ENCODE measurements at places on chromosomes 6 and 20.
A peak's percentile ranks its signal among the peaks of the same experiment; 100 is the strongest.

DNA sequence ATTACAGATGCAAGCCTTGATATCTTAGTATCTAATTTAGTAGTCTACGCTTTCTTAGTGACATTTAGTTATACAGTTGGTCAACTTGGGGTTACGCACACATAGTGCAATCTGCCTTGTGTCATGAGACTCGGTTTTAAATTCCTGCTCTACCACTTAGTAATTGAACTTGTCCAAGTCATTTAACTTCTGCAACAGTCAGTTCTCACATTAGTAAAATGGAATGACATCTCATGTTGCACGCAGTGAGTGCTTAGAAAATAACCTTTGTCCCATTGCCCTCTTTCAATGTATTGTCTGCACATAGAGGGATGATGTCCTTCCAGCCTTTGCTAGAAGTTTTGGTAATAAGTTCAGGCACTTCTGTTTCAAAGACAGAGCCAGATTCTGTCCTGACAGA lies 48.6 kb downstream of the TMEM170B start:
- no peak for DNase-seq

DNA sequence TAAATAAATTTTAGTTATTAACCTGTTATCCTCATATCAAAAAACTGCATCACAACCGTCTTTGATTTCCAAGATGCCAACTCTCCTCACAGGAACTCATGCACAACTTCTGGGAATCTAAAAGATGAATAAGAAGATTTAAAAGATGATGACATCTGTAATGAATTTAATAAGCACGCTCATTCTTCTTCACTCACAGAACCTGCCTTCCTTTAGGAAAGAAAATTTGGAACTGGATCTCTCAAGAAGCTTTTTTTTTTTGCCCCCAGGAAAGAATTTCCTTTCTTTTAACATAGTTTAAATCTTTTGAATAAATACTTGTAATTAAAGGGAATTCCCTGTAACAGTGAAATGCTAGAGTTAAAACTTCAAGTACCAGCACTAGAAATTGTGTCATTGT lies 161.5 kb downstream of the HIVEP2 start:
- no peak for DNase-seq

DNA sequence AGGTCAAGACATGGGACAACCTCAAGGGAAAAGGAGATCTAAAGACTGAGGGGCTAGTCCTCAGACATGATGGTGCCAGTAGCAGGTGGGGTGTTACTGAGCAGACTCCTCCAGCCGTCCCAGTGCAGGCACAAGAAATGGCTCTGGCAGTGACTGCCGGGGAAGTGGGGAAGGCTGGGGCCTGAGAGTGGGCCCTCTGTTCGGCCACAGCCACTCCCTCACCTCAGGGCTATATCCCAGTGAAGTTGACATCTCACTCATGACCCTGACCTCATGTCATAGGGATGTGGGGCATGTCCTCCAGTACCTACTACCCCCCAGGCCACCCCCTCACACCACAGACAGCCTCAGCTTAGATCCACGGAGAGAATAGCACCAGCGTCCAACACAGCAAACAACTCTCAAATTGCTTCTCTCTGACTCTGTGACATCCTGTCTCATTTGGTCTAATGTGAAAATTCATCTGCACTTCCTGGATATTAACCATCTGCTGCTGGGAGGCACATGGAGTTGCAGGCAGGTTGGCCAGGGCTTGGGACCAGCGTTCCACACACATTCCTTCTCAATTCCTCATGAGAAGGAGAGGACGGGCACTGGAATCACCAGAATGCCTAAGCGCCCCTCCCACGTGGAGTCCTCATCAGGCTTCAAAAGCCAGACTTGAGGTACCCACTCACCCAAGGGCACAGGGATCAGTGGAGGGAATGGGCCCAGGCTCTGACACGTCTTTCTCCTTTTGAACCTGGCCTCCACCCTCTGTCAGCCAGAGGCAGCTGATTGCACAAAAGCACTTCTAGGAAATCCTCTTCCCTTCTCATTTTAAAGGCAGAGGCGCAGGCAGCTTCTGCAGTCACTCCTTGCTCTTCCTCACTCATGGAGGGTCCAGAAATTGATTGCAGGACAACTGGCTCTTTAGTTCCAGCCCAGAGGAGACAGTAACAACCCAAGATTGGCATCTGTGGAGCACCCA lies 163.6 kb upstream of the CST7 start:
- DNase-seq: no peak

DNA sequence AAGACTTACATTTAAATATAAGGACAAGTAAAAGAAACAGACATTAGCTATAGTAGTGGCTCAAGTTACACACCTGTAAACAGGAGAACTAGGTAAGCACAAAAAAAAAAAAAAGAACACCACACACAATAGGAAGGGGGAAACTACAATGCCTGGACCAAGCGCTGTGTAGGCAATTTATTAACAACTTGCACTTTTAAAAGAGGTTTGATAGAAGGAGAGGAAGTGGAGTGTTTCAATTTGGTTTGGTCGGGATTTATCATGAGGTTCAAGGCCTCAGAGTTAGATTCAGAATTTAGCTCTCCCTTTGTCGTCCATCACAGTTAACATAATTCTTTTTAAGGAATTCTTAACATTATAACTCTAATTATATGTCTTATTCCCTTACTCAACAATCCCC lies 1.1 kb upstream of the USP49 start:
- DNase-seq: no peak

- DNase-seq: peak; percentile 80
Measured at GRCh38 chr6:167279766-167280446, 11.2 kb upstream of the UNC93A start.

DNA sequence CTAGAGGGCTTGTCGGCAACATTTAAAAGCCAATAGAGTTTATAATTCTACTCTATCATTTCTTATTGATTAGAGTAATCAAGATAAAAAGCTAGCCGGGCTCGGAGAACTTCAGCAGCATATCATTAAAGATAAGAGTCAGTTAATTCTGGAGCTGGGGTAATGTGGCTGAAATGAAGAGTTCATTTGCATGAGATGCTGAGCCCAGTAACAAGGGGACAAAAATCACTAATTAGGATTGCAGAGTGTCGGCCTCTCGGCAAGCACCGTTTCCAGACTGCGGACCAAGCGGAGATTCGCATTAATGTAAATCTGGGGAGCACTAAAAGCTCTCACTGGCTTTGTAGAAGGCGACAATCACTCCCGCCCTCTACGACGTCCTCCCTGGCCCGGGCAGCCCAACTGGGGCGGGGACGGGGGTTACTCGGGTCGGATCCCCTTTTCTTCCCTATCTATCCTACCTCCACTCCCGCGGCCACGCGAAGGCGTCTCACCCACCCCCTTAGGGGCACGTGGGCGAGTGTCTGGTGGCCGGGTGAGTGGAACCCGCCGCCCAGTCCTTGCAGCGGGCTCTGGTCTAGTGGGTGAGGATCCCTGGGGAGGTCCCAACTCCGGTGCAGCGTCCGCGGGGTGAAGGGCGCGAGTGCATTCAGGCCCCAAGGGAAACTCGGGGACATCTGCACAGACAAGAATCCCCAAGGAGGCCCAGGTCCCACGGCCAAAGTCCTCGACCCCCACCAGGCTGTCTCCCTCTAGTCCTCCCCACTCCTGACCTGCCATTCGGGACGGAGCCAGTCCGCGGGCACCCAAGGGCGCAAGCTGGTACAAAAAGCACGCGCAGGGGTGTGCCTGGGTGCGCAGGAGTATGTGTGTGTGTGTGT lies 42.2 kb upstream of the OSTM1 start:
- no peak for DNase-seq

GRCh38 chr20:6665161-6665560 lies 102.3 kb upstream of the BMP2 start:
- DNase-seq: no peak

DNA sequence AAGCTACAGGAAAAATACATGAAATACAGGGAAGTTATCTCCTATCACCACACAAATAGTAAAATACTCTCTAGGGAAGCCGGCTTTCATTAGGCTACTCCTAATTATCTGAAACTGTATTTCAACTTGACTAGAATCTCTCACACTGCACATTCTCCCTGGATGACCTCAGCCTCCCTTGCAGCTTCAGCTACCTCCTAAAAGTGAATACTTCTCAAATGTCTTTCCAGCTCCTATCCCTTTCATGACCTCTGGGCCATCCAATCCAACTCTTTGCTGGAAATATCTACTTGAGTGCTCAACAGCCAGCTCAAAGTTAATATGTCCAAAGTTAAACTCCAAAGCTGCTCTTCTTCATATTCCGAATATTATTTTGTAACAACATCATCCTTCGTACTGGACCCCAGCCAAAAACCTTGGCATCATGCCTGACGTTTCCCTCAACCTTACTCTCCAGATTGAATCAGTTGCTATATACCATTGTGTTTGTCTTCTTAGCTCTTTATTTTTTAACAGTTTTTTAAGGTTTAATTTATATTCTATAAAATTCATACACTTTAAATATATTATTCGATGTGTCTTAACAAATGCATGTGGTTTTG lies 29.4 kb upstream of the KIF6 start:
- DNase-seq: no peak

DNA sequence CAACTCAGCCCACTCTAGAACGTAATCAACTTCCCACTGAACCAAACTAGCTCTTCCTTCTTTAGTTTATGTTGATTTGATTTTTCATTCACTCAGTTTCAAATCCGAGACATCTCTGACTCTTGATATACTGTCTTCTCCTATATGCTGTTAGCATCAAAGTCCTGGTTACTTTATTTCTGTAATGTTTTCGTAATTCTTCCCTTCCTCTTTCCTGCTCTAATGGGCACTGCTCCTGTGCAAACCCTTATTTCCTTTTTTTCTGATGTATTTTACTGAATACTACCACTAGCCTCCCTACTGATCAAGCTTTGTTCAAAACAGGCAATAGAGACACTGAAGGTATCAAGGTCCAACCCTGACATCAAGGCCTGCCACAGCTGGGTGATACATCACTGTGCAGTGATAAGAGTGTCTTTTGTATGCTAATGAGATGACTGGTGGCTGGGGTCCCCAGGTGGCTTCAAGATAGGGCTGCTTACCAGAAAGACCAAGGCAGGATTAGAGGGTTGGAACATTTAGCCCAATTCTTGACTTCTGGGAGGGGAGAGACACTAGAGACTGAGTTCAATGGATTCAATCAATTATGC lies 95.2 kb downstream of the KIF13A start:
- no peak for DNase-seq

DNA sequence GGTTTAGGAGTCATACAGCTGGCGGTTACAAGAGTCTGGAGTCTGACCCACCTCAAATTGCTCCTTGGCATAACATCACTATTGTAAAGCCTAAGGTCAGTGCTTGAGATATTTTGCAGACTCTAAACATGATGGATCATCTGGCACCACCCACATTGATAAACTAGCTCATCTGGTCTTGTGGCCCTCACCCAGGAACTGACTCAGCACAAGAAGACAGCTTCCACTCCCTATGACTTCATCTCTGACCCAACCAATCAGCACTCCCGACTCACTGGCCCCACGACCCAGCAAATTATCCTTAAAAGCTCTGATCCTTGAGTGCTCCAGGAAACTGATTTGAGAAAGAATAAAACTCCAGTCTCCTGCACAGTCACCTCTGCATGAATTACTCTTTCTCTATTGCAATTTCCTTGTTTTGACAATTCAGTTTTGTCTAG lies 115.9 kb downstream of the CD24 start:
- DNase-seq: no peak

GRCh38 chr20:45963059-45964005 lies 8.7 kb downstream of the ZNF335 start:
- DNase-seq: peak; percentile 68

DNA sequence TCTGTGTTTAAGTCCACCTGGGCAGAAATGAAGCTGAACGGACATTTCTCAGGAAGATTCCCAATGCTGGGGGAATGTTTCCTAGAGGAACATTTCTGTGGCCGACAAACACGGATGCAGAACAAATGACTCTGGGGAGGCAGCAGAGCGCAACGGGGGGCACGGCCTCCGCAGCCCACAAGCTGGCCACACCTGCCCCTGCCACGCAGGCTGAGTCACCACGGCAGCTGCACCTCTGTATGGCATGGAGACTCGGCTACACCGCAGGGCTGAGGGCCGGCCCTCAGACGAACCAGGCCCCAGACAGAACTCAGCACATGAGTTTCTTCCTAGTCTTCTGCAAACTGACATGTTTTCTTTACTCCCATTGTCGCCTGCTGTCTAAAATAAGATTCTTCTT lies 10.0 kb upstream of the PRR18 start:
- no peak for DNase-seq

DNA sequence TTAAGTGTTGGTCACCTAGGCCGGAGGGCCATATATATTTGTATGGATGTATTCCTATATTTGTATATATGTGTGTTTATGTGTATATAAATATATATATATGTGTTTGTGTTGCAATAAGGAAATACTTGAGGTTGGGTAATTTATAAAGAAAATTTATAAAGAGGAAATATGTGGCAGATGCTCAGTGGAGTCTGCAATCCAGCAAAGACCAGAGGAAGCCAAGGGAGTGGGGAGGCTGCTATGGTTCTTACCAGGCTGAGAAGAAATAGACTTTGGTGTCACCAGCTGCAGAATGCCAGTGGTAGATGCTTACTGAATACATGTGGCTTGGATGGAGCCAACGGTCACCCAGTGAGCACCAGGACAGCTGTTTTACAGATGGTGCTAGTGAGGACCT lies 97.4 kb upstream of the ELOVL5 start:
- no peak for DNase-seq

GRCh38 chr6:12751694-12752325 lies 35.2 kb downstream of the PHACTR1 start:
- no peak for DNase-seq

- no peak for DNase-seq
Measured at GRCh38 chr6:159119791-159120190, 49.4 kb upstream of the FNDC1 start.

GRCh38 chr20:9903048-9903655 lies 64.3 kb upstream of the PAK5 start:
- peak; percentile 26 for DNase-seq

GRCh38 chr6:144334150-144334708 lies 49.1 kb downstream of the UTRN start:
- DNase-seq: no peak

DNA sequence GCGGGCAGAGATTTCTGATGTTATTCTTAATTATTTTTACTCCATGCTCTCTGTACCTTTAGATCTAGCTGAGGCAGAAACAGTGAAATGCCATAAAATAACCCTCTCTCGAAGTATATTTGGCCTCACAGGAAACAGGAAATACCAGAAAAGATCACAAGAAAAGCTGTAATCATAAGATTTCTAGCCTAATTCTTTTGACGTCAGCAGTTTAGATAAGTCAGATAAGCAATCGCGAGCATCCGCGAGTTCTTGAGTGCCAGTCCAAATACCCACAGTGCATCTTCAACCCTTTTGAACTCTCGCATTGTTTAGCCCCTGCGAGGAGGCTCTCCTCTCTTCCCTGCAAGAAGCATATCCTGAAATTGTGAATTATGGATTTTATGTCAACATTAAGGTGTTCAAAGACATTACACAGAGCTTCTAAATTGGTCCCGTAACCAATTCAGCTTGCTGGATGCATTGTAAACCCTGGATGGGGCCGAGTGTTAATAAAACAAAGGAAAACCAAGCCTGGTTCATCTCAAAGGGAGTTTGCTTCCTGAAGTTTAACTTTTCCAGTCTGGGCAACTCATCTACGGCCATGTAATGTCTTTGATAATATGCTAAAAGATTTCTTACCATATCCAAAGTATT lies 198.9 kb downstream of the MTFR2 start:
- DNase-seq: no peak

GRCh38 chr6:113630738-113631535 lies 226.2 kb upstream of the MARCKS start:
- DNase-seq: no peak

GRCh38 chr6:110358553-110359160 lies 508 bp upstream of the METTL24 start:
- no peak for DNase-seq

Measured in WERI-Rb-1 (cell line).